Astrocyte (in vitro differentiated cells and primary cell): ENCODE measurements at places on chromosomes 13 and 19. TPM values are rescaled to one million over a fixed set of nuclear protein-coding genes. Genes with fewer than 3 reads are reported as not detected.
A peak's percentile ranks its signal among the peaks of the same experiment; 100 is the strongest.

DNA sequence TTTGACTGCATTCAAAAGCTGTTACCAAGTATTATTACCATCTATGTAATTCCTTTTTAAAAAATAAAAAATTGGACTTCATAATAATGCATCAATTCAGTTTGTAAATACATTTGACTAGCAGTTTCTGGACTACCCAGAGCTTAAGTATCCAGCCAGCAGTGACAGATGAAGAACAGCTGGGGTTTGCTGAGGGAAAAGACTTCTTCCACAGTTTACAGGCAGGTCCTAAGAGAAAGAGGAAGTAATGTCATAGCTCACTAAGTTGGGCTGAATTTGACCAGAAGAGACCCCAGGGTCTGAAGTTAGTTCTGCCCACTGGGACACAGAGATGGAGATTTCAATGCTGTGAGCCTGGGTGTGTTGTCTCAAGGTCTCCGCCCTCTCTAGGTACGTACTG is 96.4 kb downstream of the MBNL2 start:
- H3K27ac ChIP-seq, result no peak overlapping the region

Gene CD209
- not detected in 2 replicates for total RNA-seq

Gene TUBB4A
- total RNA-seq, result 0.75 and 1.7 TPM in 2 replicates

DNA sequence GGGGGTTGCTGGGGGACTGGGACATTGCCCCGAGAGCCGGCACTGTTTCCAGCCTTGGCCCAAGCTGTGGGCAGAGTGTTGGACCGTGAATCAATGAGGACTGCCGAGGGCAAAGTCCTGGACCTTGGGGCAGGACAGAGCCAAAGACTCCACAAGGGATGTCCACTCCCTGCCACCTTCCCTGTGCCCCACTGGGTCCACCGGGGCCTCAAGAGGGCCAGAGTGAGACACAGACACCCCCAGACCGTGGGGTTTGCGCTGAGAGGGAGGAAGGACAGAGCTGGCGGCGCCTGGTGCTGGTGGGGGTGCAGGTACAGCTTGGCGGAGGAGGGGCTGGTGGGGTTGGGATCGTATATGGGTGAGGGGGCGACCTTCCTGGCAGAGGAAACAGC is 11.8 kb downstream of the MAST3 start:
- no peak for DNase-seq
- peak overlapping the region; percentile 58 for H3K4me3 ChIP-seq
- no peak overlapping the region for H3K27ac ChIP-seq
- H3K36me3 ChIP-seq, result no peaks in the 10 kb centered on the region
- H3K27me3 ChIP-seq, result peaks cover 13% of the 10 kb centered on the region
- H3K4me1 ChIP-seq, result peaks cover 13% of the 10 kb centered on the region

DNA sequence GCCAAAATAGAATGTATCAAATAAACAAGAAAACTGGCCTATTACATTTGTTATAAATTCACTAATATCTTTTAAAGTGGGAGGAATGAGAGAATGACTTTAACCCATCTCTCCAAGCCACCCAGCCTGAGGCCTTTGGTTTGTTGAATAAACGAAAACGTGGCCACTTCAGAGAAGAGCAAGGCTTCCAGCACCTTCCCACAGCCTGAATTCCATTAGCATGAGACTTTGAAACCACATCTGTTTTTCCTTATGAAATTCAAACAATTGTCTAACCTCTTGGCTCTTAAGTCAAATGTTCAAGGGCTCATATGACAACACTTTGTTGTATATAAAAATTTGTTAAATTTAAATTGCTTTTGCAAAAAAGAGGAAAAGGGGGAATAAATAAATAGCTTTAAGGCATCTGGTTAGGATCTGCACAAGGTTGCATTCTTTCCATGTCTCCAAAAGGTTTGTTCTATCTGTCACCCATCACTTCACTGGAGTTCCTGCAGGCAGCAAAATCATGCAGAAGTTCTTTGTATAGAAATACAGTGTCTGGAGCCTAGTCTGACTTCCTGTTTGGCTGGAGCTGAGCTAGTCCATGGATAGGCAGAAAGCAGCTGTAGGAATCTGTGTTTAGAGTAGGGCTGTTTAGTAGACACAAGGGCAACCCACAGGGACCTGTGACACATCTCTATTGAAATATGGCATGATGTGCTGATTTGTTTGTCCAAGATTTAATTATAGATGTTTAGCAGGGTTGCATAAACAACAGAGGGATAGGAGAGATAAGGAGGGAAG is 502.3 kb downstream of the KCTD12 start:
- peaks cover 36% of the 10 kb centered on the region for H3K27me3 ChIP-seq
- H3K27ac ChIP-seq, result peak overlapping the region; percentile 78
- DNase-seq, result peak; percentile 92
- H3K4me1 ChIP-seq, result peaks cover 7% of the 10 kb centered on the region
- no peaks in the 10 kb centered on the region for H3K36me3 ChIP-seq
- H3K4me3 ChIP-seq, result no peak overlapping the region
